Left ventricle myocardium inferior (tissue), 1 donor: ENCODE measurements at places on chromosomes 1 and 21. TPM values are rescaled to one million over a fixed set of nuclear protein-coding genes. Genes with fewer than 3 reads are reported as not detected.

CACHD1 gene
- total RNA-seq: 2.7 TPM

DENND2D gene
- 1.8 TPM for total RNA-seq

ENAH gene
- 78.6 TPM for total RNA-seq

BNIPL gene
- total RNA-seq: 0.47 TPM

CCDC30 gene
- total RNA-seq: 2.2 TPM

CYYR1 gene
- total RNA-seq: 21.6 TPM

CD5L gene
- total RNA-seq: 0.52 TPM

FAM229A gene
- 2.1 TPM for total RNA-seq

DNA sequence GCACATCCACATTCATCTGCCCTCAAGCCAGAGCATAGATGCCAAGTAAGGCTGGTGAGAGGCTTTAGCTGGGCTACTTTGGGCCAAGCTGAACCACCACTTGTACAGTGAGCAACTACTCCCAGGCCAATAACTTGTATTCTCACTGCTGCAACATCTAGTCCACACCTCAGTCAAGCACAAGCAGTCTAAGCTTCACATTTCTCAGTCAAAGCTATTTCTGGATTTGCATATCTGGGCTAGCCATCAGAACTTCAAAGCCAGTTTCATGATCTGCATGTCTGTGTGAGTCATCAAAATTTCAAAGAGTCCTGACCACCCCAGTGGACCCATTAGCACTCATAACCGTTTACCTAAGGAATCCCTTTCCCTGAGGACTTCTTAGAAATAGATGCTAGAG, 77.7 kb upstream of the DIRAS3 start:
- no peak for DNase-seq

GRCh38 chr21:31752967-31753366, 21.0 kb upstream of the SCAF4 start:
- DNase-seq: no peak

- no peak for DNase-seq
Observed at GRCh38 chr21:43645136-43645891, 14.0 kb downstream of the HSF2BP start.

GRCh38 chr1:206847946-206848345, 17.5 kb upstream of the IL20 start:
- DNase-seq: no peak

GRCh38 chr1:36588972-36589371, 106.3 kb upstream of the CSF3R start:
- DNase-seq: no peak

GRCh38 chr1:39153684-39154083, 50.8 kb upstream of the MACF1 start:
- no peak for DNase-seq

GRCh38 chr21:26112127-26112742, 58.3 kb downstream of the APP start:
- no peak for DNase-seq

- DNase-seq: no peak
Observed at GRCh38 chr1:246254854-246255253, 252.2 kb downstream of the SMYD3 start.

DNA sequence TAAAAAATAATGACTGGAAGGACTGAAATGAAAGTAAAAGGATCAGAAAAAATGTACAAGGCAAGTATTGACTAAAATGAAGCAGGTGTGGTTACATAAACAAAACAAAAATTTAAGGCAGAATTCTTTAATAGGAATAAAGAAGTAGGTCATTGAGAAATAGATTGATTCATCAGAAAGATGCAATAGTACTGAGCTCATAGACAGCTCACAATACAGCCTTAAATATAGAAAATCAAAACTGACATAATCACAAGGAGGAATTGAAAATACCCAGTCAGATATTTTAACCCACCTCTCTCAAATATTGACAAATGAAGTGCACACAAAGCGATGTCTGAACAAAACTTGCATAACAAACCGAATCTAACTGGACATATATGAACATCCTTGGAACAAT, 366.8 kb upstream of the DPYD start:
- DNase-seq: no peak

GRCh38 chr21:42863504-42863870, 15.9 kb downstream of the WDR4 start:
- DNase-seq: no peak

GRCh38 chr1:212512816-212513559, 80.3 kb downstream of the NENF start:
- no peak for DNase-seq

- no peak for DNase-seq
Observed at GRCh38 chr1:176656257-176656995, 193.5 kb downstream of the PAPPA2 start.
